Stimulated activated CD8-positive, alpha-beta memory T cell treated with anti-CD3 and anti-CD28 coated beads, Interleukin-4, amount 100 ng/mL, for 1 hour (primary cell): ENCODE measurements at places on chromosomes 5 and 9.

DNA sequence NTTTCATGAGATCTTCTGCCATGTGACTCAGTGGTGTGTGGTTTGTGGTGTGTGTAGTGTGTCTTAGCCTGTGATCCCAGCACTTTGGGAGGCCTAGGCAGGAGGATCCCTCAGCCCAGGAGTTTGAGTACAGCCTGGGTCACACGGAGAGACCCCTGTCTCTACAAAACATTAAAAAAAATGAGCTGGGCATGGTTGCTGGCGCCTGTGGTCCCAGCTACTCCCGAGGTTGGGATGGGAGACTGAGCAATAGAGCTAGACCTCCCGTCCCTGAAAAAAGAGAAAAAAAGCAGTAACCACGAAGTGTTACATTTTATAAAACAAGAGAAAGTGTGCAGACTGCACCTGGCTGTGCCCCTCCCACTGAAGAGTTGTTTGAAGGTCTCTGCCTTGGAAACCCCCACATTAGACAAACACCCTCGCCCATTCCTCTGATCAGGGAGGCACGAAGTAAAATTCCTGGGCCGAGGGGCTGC, 21.2 kb upstream of the RNU6ATAC start:
- no peak for DNase-seq

- DNase-seq, result no peak
Measured at GRCh38 chr5:111945535-111945934, 188.5 kb upstream of the NREP start.

DNA sequence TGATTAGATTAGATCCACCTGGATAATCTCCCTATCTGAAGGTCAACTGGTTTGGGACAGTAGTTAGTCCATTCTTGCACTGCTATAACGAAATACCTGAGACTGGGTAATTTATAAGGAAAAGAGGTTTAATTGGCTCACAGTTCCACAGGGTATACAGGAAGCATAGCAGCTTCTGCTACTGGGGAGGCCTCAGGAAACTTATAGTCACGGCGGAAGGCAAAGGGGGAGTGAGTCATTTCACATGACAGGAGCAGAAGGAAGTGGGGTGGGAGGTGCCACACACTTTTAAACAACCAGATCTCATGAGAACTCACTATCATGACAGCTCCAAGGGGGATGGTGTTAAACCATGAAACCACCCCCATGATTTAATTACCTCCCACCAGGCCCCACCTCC, 9.9 kb downstream of the C9orf40 start:
- no peak for DNase-seq

- DNase-seq, result no peak
Measured at GRCh38 chr9:16915126-16915831, 44.8 kb upstream of the BNC2 start.

- no peak for DNase-seq
Measured at GRCh38 chr9:99030610-99031109, 74.3 kb upstream of the TGFBR1 start.

- DNase-seq, result no peak
Measured at GRCh38 chr5:8864053-8864452, 681.8 kb downstream of the SEMA5A start.

GRCh38 chr9:105696219-105696793, 2.0 kb downstream of the TMEM38B start:
- DNase-seq, result no peak

- DNase-seq, result no peak
Measured at GRCh38 chr5:149317281-149318048, 27.8 kb upstream of the GRPEL2 start.

- no peak for DNase-seq
Measured at GRCh38 chr5:96381526-96381925, 51.5 kb downstream of the PCSK1 start.

- DNase-seq, result no peak
Measured at GRCh38 chr9:96004379-96004778, 128.9 kb downstream of the ERCC6L2 start.

DNA sequence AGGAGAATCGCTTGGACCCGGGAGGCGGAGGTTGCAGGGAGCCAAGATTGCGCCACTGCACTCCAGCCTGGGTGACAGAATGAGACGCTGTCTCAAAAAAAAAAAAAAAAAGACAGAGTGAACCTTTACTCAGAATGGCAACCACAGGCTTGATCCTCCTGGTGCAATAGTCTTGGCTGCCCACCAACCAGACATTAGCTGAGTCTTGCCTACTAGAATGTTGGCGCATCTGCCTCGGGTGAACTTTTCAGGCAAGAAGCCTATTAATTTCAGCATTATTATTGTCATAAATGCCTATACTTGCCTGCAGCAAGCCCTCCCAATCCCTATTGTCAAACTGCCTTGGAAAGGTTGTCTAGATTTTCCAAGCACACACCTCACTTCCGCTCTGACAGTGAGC, 4.2 kb downstream of the SERINC5 start:
- no peak for DNase-seq

- no peak for DNase-seq
Measured at GRCh38 chr5:41071975-41072374, 833 bp upstream of the MROH2B start.

- no peak for DNase-seq
Measured at GRCh38 chr5:116830079-116830478, 255.5 kb upstream of the SEMA6A start.

DNA sequence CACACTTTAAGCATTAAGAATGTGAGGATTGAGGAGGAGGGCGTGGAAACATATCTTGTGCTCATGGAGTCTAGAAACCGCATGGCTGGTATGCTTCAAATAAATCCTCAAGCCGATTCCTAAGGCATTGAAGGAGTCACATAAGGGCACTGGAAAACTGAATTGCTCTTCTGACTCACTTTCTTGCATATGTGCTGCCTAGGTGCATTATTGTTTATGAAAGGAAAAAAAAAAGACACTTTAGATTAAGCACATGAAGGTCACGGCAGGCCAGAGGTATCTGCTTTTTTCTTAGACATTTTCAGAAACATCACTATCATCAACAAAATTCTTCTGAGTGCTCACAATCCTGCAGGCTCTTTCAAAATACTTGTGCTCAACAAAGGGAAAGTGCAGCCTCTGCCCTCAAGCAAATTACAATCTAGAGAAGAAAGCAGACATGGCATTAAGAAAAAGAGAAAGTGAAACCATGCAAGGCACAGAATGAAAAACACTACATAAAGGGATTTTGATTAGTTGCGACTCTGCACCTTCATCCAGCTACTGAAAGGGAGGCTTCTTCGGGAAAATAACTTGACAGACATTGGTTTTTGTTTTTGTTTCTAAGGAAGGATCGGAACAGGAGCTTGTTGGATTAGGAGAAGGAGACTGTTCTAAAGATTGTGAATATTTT, 2117.6 kb downstream of the MAT2B start:
- DNase-seq, result no peak

GRCh38 chr5:35679357-35679756, 61.7 kb downstream of the SPEF2 start:
- no peak for DNase-seq
